MM.1S (cell line): ENCODE measurements at places on chromosomes 16 and 17.

- no peak for DNase-seq
Measured at GRCh38 chr16:7303660-7304200, 28.9 kb upstream of the RBFOX1 start.

DNA sequence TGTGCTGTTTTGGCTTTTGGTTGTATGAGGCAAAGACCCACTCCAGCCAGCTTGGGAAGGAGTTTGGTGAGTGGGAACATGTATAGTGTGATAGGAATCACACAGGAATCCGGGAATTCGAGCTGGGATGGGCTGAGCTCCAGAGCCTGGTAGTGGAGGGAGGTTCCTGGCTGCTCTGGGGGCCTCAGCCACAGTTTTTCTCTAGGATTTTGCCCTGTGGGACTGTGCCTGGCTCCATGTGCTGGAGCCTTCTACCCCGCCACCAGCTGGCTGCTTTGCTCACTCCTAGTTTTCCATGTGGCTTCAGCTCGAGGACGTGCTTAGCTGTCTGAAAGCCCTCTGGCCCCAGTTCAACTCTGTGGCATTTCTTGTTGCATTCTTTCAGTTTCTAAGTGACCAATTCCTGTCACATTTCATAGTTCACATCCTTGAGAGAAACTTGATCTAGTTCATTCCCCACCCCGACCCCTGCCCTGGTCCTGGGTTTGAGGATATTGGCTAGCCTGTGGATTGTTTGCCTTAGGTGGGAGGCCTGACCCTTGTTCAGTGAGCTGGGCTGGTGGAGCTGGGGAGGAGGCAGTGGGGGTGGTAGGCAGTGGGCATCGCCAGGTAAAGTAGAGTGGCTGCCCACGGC lies 5.0 kb downstream of the SEC14L1 start:
- DNase-seq, result peak; percentile 92

- no peak for DNase-seq
Measured at GRCh38 chr17:76382351-76382802, 2.0 kb upstream of the SPHK1 start.

- DNase-seq, result no peak
Measured at GRCh38 chr16:77970371-77970770, 52.0 kb upstream of the CLEC3A start.

DNA sequence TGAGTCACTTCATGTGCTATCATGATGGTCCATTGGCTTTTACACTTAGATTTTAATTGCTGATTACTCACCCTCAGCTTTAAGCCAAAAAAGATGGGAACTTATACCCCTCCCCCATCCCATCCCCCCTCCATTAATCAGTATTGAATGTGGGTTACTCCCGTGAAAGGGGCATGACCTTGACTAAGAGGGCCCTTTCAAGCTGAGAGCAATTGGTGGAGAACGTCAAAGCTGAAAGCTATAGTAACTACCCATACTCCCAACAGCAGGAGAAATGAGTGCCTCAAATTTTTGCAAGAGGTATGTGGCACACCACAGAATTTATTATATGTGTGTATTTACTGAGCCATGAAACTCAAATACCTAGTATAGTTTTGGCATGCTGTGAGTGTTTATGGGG lies 99.7 kb upstream of the CDH8 start:
- DNase-seq, result no peak

- DNase-seq, result peak; percentile 95
Measured at GRCh38 chr16:23182206-23182678, 303 bp upstream of the SCNN1G start.

DNA sequence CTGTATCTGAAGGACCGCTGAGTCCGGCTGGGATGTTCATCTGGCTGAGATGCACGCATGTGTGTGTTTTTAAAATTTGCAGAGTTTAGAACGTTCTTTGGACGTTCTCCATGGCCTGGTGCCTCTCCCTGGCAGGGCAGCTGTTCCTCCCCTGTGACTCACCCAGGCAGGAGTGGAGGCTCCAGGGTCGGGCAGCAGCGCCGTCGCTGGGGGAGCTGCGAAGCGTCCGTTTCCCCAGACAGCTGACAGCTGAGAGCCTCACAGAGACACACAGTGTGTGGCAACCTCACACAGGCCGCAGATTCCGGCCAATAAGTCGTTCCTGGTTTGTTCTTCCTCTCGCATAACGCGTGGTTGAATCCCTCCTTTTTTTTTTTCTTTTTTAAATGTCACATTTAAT lies 80.6 kb downstream of the OR1D5 start:
- no peak for DNase-seq
